Tibial nerve (tissue), 4 donors: ENCODE measurements at places on chromosomes 5 and 9. TPM values are rescaled to one million over a fixed set of nuclear protein-coding genes. Genes with fewer than 3 reads are reported as not detected.

Gene GFI1B
- total RNA-seq = not detected

Gene PCDHGA3
- total RNA-seq = 8.5 TPM

Gene EQTN
- not detected for total RNA-seq

Gene LRSAM1
- total RNA-seq = 18.8 TPM

Gene KCNV2
- not detected for total RNA-seq
